ENCODE measurements at places on chromosomes 5 and 9. TPM values are rescaled to one million over a fixed set of nuclear protein-coding genes. Genes with fewer than 3 reads are reported as not detected.
A peak's percentile ranks its signal among the peaks of the same experiment; 100 is the strongest.

FAM219A gene
- polyA plus RNA-seq = 16.4 TPM

IFNA21 gene
- polyA plus RNA-seq = not detected

FAM221B gene
- 0.10 TPM for polyA plus RNA-seq

PCDHA9 gene
- not detected for polyA plus RNA-seq

PCDHA13 gene
- polyA plus RNA-seq = 0.15 TPM

SLC25A2 gene
- 0.05 TPM for polyA plus RNA-seq

RNF183 gene
- polyA plus RNA-seq = 1.1 TPM

PIP5KL1 gene
- 2.0 TPM for polyA plus RNA-seq

EPB41L4B gene
- polyA plus RNA-seq = 10.4 TPM

MTMR12 gene
- 13.5 TPM for polyA plus RNA-seq

NCS1 gene
- 5.8 TPM for polyA plus RNA-seq

DNA sequence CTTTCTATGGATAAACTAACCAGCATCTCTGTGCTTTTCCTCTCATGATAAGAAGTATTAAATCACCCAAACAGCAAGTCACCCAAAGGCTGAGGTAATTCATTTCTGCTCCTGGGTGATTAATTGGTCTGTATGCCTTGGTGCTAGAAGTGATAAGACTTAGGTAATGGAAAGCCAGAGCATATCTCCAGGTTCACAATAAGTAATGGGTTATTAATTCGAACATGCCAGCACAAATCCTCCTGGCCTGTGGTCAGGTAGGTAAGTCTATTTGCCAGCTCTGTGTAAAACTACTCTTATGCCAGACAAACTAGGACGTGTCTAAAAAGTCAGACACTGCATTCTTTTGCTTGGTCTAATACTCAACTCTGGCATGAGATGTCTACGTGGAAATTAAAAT is 11.2 kb upstream of the ENC1 start:
- DNase-seq = no peak

DNA sequence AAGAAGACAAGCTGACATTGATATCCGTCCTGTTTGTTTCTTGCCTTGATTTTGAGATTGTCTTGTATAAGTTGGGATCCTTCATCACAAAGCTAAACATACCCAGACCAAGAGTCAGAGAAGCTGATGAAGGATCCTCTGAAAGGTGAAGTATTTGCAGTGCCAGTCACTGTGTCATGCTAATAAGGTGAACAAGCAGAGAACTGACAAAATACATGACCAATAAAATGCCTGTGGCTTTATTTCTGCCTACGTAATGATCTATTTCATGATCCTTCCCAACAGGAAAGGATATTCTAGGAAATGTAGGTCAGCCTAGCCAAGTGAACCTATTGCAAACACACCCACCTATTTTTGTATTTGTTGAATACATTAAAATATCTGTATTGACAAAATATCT is 351.3 kb upstream of the CDH9 start:
- no peak for DNase-seq

DNA sequence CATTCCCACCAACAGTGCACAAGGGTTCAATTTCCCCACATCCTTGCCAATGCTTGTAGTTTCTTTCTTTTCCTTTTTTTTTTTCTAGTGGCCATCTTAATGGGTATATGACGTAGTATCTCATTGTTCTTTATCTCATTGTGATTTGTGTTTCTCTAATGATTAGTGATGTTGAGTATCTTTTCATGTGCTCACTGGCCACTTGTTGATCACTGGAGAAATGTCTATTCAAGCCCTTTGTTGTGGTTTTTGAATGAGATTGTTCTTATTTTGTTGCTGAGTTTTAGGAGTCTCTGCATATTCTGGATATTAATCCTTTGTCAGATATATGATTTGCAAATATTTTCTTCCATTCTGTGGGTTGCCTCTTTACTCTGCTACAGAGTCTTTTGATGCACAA is 1.6 kb upstream of the TMED9 start:
- no peak for DNase-seq

DNA sequence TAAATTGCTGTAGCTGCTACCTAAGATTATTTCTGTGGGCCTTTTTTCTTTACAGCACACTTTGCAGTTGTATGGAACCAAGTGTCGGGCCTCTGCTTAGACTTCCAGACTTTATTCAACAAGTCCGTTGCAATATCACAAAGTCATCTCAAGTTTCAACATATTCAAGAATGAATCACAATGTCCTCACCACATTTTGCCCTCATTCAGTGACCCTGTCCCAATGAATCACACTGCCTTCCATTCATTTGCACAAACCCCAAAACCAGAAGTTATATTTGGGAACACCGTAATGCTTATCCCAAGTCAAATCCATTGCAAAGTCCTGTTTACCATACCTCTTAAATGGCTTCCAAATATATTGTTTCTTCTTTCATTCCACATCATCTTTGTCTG is 439.6 kb downstream of the CSNK1G3 start:
- no peak for DNase-seq

GRCh38 chr9:76576344-76576743 is 117.4 kb downstream of the GCNT1 start:
- no peak for DNase-seq

- no peak for DNase-seq
Measured at GRCh38 chr9:30925635-30926034, 1458.8 kb upstream of the ACO1 start.

DNA sequence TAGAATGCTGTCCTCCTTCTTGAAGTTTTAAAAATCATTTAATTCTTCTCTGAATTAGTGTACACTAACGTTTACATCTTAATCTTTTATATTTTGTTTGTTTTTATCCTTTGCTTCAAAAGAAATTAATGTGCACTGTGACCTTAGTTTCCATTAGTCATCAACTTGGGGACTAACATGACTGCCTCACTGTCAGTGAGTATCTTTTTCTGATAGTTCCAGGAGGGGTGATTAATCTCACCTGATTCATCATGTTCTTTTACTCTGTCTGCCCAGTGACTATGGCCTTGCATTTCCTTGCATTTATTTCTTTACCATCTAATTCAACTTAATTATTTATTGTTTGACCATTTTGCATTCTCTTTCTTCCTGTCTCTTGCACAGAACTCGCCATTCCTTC is 33.4 kb upstream of the NR3C1 start:
- no peak for DNase-seq

DNA sequence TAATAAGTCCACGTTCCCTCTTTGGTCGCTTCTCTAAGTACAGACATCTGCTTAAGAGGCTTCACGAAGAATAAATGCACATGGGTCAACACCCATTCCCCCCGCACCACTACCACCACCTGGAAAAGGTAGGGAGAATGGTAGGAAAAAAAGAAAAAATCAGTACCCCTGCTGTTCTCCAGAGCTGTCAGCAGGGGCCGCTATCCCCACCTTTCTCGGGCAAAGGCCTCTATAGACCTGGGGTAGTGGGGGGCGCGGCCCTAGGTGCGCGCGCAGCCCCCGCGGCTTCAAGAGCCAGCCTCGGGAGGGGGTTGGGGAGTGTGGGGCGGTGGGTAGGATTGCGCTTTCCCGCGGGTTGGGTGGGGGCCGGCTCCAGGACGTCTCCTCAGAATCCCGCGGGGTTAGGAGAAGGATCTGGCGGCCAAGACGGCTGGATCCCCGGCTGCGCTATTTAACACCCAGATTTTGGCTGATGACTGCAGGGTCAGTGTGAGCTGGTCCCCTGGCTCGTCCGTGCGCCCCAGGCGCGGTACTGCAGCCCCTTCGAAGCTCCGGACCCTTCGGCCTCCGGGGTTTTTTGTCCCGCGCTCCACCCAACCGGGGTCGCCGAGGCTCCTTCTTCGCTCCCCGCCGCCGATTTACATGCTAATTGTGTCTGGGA is 1.6 kb upstream of the SEMA6A start:
- peak; percentile 88 for DNase-seq

DNA sequence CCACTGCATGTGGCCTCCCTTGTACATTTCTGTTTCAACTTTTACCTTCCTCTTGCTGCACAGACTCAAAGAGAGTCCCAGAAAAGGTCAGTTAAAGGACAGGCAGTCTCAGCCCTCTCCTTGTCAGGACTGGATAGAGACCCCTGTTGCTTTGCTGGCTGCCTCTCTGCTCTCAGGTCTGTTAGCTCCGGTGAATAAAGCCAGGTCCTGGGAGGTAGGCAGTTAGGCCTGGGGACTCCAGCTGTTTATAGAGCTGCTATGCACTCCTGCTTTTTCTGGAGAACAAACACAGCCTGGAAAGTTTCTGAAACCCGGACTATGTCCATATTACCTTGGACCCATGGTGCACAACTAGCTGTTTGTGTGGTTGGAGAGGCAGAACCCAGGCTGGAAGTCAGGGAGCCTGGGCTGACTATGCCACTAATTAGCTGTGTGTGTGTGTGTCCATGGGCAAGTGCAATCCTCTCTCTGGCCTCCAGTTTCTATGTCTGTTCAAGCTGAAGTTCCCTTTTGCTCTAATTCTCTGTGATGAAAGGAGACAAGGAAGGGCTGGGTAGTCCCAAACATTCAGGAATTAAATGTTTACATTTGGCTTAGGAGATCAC is 42.9 kb downstream of the GLRA1 start:
- no peak for DNase-seq

GRCh38 chr5:126656401-126657007 is 55.8 kb downstream of the PHAX start:
- peak; percentile 56 for DNase-seq

- no peak for DNase-seq
Measured at GRCh38 chr5:108251350-108251749, 130.5 kb downstream of the FBXL17 start.

- peak; percentile 78 for DNase-seq
Measured at GRCh38 chr5:179801304-179802206, 5.1 kb downstream of the MGAT4B start.

DNA sequence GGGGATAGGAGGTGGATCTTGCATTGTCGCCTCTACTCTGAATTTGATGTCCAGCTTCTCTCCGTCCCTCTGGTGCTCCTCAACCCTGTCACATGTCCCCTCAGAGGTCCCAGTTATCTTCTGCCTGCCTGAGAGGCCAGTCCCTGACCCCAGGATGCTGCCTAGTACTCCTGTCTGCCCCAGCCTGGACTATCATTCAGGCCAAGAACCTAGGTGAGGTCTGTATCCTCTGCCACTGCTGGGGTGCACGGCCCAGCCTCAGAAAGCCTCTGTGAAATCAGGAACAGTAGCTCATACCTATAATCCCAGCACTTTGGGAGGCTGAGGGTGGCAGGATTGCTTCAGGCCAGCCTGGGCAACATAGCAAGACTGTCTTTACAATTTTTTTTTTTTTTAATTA is 8.6 kb downstream of the SPINK4 start:
- DNase-seq = no peak

DNA sequence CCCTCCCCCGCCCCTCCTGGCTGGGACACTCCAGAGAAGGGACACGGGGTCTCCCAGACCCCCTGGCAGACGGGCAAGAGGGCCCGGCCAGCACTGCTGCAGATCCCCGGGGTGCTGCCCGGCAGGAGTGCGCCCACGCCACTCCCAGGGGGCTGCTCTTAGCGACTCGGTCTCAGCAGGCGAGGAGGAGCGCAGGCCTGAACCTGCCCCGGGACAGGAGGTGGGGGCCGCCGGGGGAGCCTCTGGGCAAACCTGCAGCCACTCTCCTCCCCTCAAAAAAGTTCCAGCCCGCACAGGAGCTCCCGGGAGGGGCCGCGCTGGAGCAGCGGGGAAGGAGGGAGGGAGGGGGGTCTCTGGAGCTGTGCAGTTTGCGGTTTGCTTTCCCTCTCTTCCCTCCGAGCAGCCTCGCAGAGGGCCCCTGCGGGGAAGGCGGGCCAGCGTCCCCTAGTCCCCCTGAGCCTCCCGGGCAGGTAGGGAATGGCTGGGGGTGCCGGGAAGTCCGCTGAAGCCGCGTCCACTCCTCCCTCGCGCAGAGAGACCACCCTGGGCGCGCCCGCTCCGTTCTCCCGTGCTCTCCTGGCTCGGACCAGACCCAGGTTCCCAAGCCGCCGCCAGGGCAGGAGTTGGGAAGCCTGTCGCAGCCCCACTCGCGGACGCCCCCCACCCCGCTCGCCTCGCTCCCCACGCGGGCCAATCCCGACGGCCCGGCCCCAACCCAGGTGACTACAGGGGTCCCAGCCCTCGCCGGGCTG is 44.2 kb downstream of the NACC2 start:
- DNase-seq = peak; percentile 44

Measured in lung (tissue), 17 donors.